Right cardiac atrium (tissue), 5 donors: ENCODE measurements at places on chromosomes 4 and X.
A peak's percentile ranks its signal among the peaks of the same experiment; 100 is the strongest.

- DNase-seq: no peak
These were observed 6.3 kb upstream of the CSN3 start for GRCh38 chr4:70236125-70236524.

DNA sequence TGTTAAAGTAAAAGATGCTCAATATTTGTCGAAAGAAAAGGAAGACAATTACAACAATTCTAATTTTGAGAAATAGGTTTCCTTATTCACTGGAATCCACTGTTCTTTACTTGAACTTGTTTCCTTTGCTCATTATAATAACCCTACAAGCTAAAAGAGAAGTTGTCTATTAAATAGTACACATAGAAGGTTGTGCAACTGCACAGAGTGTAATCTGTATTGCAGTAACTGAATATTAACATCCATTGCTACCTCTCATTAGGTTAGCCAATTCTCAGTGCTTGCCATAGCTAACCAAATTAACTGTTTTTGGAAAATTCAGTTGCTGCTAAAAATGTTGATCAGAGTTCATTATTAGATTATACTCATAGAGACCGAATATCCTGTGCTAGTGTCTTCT is 120.0 kb downstream of the PDLIM5 start:
- DNase-seq: no peak

- DNase-seq: no peak
These were observed 147.4 kb downstream of the SMIM20 start for GRCh38 chr4:26061248-26061986.

- no peak for DNase-seq
These were observed 6.0 kb downstream of the EREG start for GRCh38 chr4:74370912-74371311.

GRCh38 chr4:37246891-37247290 is 2.3 kb downstream of the NWD2 start:
- DNase-seq: no peak

GRCh38 chrX:45187731-45188130 is 12.9 kb downstream of the DIPK2B start:
- no peak for DNase-seq

DNA sequence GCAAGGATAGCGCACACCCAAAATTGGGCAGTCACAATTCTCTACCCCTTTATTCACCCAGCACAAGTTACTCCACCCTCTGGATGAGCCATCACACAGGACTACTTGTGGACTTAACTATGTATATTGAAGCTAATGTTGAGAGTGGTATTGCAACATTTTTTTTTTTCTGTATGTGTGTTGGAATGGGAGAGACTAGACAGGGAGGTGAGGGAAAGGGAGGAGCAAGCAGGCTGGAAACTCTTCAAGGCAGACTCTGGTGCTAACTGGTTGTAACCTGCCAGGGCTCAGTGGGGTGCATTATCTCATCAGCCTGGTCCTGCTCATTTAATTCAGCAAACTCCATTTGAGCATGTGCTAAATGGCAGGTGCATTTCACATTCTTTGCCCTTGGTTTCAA is 18.4 kb upstream of the CWH43 start:
- no peak for DNase-seq

- peak; percentile 81 for DNase-seq
These were observed 501 bp downstream of the ZNF518B start for GRCh38 chr4:10456595-10457254.
